ENCODE measurements at places on chromosomes 4 and X. TPM values are rescaled to one million over a fixed set of nuclear protein-coding genes. Genes with fewer than 3 reads are reported as not detected.

PABPC1L2A gene
- not detected for total RNA-seq

C4orf51 gene
- not detected for total RNA-seq

MYL5 gene
- 27.5 TPM for total RNA-seq

MTHFD2L gene
- 11.9 TPM for total RNA-seq

NXF2 gene
- total RNA-seq = not detected

PDGFRA gene
- 742 TPM for total RNA-seq

PAGE1 gene
- not detected for total RNA-seq

PGRMC1 gene
- 110 TPM for total RNA-seq

SPIN4 gene
- total RNA-seq = 2.4 TPM

MAP9 gene
- total RNA-seq = 22.3 TPM

CT45A1 gene
- total RNA-seq = not detected

ZNF185 gene
- total RNA-seq = 4.6 TPM

MAGED4 gene
- 2.0 TPM for total RNA-seq
